ENCODE measurements at places on chromosomes 1 and 21. TPM values are rescaled to one million over a fixed set of nuclear protein-coding genes. Genes with fewer than 3 reads are reported as not detected.

The OR2AK2 gene
- not detected for total RNA-seq

The LPAR3 gene
- 0.13 TPM for total RNA-seq

The FCGR3A gene
- not detected for total RNA-seq

The IARS2 gene
- 124 TPM for total RNA-seq

The CCSAP gene
- total RNA-seq: 4.6 TPM

The C1orf53 gene
- total RNA-seq: 3.9 TPM

The KCNJ6 gene
- total RNA-seq: not detected

The OR2T2 gene
- not detected for total RNA-seq

The KCNE2 gene
- not detected for total RNA-seq

The FCRL6 gene
- total RNA-seq: not detected

The NPHS2 gene
- total RNA-seq: not detected

The OLFML3 gene
- total RNA-seq: 50.0 TPM

The SYDE2 gene
- total RNA-seq: 4.4 TPM

The UTS2 gene
- not detected for total RNA-seq

The VSIG8 gene
- under 0.01 TPM for total RNA-seq

The INAVA gene
- total RNA-seq: not detected

The LAX1 gene
- total RNA-seq: not detected

The TMEM125 gene
- not detected for total RNA-seq

The DNM3 gene
- 1.2 TPM for total RNA-seq

The CCDC30 gene
- 2.8 TPM for total RNA-seq

The CNTN2 gene
- not detected for total RNA-seq

The UQCRHL gene
- 12.0 TPM for total RNA-seq

The DIRAS3 gene
- total RNA-seq: 0.99 TPM

The ZNF593OS gene
- 0.19 TPM for total RNA-seq

The FCRL3 gene
- total RNA-seq: not detected

The FNDC5 gene
- total RNA-seq: 1.2 TPM

The UMODL1 gene
- total RNA-seq: not detected

The TCHH gene
- not detected for total RNA-seq

The RGS16 gene
- total RNA-seq: 0.87 TPM

The ARTN gene
- total RNA-seq: 0.25 TPM

The TSPAN1 gene
- 1.6 TPM for total RNA-seq

The DNAJC8 gene
- total RNA-seq: 62.6 TPM

The TSPEAR gene
- not detected for total RNA-seq

The FCRL1 gene
- total RNA-seq: not detected
